ENCODE measurements at places on chromosomes 12 and 14.

DNA sequence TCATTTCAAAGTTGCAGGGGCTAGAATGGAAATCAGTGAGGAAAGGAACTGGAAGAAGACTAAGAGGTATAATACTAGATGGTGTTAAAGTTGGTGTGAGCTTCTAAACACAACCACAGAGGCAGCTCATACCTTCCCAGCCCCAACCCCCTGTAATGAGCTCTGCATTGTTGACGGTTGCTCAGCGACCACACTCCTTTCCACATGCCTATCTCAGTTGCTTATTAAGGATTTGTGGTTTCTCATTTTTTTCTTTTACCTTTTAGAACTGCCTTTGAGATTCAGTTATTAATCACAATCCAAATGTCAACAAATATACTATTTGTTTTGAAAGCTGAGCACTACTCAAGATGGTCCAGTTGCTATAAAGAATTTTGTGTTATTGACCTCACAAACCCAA lies 62.1 kb upstream of the KIF21A start:
- DNase-seq, result no peak

DNA sequence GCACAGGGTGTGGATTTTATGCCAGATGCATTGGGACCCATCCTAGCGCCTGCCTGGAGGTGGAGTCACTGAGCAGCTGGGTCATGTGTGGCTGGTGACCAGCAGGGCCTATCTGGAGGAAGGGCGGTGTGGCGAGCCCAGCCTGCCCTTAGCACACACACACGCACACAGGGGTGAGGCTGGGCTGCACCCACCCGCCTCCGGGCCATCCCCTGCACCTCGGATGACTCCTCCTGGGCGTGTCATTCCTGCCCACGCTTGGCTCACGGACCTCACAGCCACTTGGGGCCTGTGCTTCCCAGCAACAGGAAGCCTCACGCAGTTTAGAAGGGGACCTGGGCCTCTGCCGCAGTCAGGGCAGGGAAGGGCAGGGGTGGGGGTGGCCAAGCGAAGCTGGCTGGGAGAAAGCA lies 36.2 kb upstream of the FZD10 start:
- no peak for DNase-seq

GRCh38 chr12:69739287-69740191 lies 879 bp downstream of the RAB3IP start:
- peak; percentile 33 for DNase-seq

- DNase-seq, result no peak
These were observed 54.7 kb upstream of the GTF2A1 start for GRCh38 chr14:81275305-81276072.

DNA sequence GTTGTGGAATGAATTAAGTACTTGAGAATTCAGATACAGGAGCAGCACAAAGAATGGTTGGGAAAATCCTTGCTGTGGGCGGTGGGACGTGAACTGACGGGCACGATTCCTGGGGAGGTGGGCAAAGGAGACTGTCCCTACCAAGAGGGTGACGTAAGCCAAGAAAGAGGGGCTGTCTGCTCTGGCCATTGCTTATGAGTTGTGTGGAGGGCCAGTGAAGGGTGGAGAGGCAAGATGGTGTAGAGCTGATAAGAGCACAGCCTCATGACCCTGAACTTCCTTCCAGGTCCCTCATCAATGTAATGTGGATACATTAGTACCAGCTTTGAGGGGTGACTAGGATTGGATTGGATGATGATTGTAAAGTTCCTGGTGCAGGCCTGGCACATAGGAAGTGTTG lies 50.2 kb downstream of the WDR20 start:
- DNase-seq, result no peak
